ENCODE measurements at places on chromosomes 7 and 10.

DNA sequence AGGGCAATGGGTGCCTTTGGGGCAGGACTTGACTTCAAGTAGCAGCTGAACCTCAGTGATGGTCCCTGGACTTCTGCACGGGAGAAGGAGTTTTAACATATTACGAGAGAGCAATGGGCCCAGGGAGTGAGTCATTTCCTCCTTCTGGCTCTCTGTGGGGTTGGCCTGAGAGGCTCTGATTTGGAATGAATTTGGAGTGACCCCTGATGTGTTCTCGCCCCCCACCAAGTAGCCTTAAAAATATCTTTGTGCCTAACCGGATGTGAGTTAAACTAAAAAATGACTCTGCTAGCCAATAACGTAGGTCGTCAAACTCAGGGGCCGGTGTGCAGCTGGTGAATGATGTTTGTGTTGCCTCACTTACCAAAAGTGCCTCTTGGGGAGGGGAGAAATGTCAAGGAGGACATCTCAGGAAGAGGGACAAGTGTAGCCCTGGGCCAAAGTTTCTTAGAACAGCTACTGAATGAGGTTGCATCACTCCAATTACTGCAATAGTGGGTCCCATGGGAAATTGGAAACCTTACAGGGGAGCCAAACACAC lies 656.6 kb downstream of the INHBA start:
- no peak for DNase-seq

DNA sequence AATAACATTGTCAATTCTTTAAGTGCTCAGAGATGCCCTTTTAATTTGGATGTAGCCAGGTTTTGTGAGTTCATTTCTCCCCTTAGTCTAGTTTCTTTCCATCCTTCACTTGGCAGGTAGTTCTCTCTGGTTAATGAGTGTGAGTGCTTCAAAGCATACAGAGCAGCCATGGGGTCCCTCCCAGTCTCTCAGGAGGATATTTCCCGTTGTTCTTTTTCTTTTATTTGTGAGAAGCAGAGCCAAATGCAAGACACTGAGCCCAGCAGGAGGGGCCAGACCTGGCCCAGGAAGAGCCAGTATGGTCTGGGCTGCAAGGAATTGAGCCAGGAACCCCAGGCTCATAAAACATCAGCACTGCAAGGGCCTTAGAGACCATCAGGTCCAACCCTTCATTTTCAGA lies 52.4 kb downstream of the PLCE1 start:
- no peak for DNase-seq

GRCh38 chr10:18737236-18737635 lies 78.0 kb downstream of the ARL5B start:
- no peak for DNase-seq

DNA sequence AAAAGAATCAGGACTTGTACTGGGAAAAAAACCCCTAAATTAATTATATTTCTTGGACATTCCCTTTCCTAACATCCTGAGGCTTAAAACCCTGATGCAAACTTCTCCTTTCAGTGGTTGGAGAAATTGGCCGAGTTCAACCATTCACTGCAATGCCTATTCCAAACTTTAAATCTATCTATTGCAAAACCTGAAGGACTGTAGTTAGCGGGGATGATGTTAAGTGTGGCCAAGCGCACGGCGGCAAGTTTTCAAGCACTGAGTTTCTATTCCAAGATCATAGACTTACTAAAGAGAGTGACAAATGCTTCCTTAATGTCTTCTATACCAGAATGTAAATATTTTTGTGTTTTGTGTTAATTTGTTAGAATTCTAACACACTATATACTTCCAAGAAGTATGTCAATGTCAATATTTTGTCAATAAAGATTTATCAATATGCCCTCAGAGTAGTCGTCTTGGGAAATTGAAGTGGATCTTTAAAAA lies 6.6 kb downstream of the EMX2 start:
- no peak for DNase-seq

DNA sequence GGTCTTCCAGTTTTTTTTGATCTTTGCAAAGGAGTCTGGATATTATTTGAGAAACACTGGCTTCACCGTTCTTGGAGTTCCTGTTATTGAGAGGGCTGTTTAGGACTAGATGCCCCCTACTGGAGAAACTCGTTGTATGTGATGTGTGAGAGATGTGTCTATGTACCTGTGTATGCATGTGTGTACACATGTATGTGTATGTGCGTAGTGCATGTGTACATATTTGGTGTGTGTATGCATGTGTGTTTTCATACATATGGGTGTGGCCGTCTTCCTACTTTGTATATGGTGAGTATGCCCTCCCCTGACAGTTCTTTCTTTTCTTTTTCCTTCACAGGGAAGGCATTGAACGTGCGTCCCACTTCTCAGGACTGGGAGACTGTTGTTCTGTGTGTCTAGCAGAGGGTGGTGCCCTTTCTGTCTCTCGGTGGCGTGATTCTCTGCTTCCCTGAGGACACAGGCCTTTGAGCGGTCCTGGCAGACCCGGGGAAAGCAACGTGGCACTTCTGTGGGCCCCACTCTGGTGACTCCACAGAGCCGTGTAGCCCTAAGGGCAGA lies 3.0 kb upstream of the CALHM3 start:
- no peak for DNase-seq

DNA sequence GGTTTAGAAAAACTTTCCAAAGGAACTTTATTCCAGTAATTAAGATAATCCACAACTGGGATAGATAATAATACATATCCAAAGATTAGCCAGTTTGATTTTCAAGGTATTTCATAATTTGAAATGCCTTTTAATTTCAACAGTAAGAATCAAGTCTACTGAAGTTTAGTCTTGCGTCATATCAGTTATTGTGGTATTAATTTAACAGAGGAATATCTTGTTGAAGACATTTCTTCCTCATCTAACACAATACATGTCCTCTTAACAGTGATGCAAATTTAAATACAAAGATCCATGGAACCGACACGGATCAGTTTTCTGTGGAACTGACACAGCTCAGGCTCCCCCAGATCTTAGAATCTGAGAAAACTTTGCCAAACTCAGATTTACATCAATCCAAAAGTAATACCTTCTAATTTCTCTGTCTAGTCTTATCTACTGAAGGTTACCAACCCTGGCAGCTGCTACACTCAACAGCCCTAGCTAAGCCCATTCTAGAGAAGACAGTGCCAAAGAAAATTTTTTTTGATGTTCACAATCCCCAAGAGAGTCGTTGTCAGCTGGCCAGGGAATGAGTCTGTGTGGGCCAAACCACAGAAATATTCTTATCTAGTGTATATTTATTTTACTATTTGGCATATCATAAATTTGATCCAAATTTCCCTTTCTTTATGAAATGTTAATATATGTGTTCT lies 365.2 kb upstream of the MEOX2 start:
- DNase-seq, result no peak

GRCh38 chr7:47338026-47338425 lies 243.9 kb downstream of the TNS3 start:
- DNase-seq, result no peak

- DNase-seq, result no peak
These were observed 42.9 kb downstream of the ANTXRL start for GRCh38 chr10:46329690-46330016.

DNA sequence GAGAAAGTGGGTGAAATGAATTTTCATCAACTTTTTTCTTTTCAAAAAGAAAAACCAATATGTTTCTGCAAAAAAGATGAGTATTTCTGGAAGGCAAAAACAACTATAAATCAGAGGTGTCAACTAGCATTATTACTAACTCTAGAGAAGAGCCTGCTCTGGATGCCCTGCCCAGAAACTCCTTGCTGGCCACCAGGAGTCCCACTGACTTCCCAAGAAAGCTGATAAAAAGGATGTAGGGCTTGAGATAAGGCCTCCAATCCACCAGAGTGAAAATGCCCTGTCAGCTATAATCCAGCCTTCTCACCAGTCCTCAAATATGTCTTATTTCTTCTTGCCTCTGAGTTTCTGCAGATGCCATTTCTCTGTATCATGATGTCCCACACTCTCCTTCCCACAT lies 16.7 kb upstream of the FZD1 start:
- no peak for DNase-seq

GRCh38 chr10:13754277-13754676 lies 167.5 kb downstream of the PRPF18 start:
- no peak for DNase-seq

DNA sequence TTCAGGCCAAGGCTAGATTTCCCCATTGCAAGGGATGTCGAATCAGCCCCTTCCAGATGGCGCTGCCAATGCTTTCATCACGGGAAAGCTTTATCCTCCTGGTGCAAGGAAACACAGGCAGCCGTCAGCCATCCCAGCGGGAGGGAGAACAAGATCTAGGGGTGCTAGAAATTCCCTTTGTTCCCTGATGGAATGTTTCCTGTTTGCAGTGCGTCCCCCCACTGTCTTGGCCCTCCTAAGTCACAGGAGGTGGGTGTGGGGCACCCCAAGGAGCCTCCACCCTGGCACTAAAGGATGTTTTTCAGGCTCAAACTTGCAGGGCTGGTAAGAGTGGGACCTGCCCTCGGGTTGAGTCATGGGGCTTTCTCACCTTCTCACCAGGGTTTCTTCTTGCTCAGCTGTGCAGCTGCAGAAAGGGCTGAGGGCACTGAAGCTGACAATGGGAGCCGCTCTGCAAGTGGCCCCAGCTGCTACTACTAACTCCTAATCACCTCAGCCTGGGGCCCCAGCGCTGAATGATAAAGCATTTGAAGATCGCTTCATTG lies 103.6 kb downstream of the PRPF18 start:
- DNase-seq, result no peak

DNA sequence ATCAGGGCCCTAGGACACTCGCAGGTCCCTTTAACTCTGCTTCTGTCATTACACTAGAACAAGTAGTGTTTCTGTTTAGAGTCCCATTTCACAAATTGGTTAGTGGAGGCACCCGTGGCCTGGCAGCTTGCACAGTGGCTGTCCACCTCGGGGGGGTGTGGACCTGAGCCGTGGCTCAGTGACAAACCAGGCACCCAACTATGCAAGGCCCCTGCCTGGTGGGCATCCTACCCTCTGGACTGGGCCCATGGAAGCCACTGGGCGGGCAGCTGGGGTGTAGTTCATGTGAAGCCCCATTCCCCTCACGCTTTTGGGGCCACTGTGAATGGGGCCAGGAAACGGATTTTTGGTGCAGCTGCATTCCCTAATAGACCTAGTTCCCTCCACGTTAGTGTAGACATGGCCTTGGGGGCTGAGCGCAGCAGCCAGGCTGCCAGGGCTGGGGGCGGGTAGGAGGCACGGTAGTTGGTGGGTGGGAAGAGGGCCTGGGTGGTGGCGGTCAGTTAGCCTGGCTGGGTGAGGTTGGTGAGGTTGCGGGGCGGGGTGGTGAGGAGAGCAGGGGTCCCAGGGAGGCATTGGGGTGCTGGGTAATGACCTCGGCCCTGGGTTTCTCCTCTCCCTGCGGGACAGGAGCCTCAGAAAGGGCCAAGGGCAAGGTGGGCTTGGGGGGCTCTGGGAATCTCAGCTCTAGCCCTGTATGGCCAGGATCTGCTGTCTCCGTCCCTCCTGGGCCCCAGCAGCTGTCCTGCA lies 18.7 kb downstream of the ZNF316 start:
- peak; percentile 62 for DNase-seq

DNA sequence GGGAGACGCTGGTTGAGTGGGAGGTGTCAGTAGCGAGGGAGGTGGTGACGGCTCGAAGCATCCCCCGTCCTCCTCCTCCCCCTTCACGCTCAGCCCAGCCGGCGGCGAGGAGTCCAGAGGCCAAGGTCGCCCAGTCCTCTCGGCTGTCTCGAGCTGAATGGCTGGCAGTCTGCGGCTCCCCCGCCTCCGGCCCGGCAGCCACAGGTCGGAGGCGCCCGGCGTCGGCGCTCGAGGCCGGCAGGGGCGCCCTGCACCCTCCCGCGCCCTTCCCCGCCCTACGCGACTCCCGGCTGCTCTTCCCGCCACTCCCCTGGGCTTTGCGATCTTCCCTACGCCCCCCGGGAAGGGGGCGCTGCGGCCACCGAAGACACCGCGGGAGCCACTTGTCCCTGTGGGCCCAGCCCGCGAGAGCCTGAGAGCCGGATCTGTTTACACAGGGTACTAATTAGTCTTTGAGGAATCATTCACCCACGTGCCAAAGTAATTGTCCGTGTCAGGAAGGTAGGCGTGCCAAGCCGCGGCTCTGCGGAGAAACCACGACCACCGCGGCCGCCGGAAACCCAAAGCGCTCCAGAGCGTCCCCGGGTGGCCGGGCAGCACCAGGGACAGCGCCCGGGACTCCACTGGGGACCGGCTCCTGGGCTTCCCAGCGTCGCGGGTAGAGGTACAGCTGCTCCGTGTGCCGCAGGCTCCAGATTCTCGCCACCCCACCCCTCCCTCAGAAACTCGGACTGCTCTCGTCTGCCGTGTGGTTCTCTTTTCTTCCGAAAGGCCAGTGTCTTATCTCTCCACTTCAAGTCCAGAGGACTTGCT lies at the start of gene NXPH1:
NXPH1 (plus strand) TSS at position 133 of the 813 bp plus-strand sequence.
- no peak for DNase-seq

DNA sequence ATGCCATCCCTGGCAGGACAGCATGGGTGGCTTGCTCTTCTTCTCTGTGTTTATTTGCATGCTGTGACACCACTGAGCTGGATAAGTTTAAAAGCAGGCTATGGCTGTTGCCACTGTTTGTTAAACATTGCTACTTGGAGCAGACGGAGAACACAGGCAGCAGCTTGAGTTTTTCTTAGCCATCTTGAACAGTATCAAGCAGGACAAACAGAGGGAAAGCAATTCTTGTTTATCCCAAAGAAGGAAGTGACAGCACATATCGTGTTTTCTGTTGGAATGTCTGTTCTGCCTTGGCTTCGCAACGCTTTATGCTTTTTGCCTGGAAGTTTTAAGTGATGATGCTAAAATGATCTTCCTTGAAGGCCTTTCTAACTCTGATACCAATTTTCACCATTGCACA lies 73.8 kb downstream of the MKX start:
- DNase-seq, result no peak

GRCh38 chr10:69757553-69758309 lies 44.0 kb upstream of the COL13A1 start:
- DNase-seq, result no peak

DNA sequence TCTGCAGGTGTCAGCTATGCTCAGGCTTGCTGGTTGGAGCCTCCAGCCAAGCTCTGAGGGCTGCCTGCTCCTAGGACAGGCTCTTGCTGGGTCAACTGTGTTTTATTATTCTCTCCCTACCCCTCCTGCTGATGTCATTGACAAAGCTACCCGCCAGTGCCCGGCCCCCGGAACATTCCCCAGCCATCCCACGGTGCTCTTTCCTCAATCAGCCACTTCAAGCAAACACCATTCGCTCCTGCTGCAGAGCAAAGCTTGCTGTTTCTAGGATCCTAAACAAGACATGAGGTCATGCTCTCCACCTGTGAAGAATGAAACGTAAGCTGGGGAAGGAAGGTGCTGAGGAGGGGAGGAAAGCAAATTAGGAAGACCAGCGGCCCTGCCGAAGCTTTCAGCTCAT lies 2.1 kb upstream of the C10orf71 start:
- DNase-seq, result no peak

- no peak for DNase-seq
These were observed 116.2 kb downstream of the LRMDA start for GRCh38 chr10:75547391-75548298.

- DNase-seq, result no peak
These were observed 1355.5 kb upstream of the LRRTM3 start for GRCh38 chr10:65570143-65571010.

Measured in coronary artery (tissue), 2 donors.